ENCODE measurements at places on chromosomes 1 and 21.

GRCh38 chr1:21742578-21742977, 40.4 kb downstream of the USP48 start:
- peak; percentile 45 for DNase-seq

DNA sequence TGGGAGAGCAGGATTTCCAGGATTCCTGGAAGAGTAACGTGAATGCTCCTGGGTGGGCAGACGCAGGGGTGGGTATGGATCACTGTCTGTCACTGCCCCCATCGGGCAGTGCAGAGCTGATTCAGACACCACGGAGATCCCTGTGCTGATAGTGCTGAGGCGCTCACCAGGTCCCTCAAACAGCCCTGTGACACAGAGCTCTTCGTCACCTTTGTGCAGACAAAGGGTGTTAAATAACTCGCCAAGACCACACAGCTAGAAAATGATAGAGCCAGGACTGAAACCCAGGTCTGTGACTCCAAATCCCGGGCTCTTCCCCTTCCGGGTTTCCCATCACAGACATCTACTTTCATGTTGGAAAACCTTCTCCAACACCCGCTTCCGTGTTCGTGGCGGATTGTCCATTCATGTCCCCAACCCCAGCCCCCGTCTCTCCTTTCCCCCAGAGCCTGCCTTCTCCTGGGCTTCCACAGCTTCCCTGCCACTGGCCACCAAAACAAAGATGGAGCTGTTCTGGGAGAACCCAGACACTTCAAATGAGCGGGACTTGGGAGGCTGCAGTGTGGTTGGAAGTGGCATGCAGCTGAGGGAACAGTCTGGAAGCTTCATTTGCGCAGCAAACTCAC, 2.6 kb downstream of the EFHD2 start:
- no peak for DNase-seq

GRCh38 chr1:44941424-44942324, 44.7 kb downstream of the EIF2B3 start:
- no peak for DNase-seq

GRCh38 chr1:92511541-92511940, 24.8 kb upstream of the GFI1 start:
- DNase-seq: no peak

DNA sequence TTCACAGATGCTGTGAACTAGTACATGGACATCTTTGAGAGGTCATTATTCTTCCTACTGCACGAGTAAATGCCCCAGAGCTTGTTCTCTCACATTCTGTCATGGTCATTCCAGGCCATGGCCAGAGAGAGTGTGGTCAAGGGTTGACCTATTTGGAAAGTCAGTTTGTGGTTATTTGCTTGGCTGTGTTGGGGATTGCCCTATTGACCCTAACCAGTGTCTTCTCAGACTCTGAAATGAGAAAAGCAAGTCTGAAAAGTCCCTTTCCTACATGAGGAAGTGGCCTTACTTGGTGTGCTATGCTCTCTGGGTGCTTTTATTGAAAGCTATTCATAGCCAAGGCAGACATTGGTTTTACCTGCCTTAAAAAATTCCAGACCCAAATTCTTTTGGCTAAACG, 26.6 kb downstream of the CLIC6 start:
- DNase-seq: no peak

- DNase-seq: no peak
Observed at GRCh38 chr21:18954441-18954844, 550.9 kb upstream of the TMPRSS15 start.

DNA sequence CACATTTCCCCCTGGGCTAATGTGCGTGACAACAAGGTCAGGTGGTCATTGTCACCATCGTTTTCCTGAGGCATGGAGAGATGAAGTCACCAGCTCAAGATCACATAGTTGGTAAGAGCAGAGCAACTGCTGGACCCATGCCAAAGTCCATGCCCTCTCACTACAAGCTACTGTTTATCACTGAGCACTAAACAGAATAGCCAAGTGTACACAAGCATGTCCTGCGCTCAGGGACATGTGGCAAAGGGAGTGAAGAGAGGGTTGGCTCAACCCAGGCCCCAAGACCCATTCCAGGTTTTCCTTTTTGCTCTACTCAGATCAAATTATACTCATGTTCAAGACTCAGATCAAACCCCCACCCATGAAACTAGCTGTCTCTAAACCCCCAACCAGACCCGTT, 20.8 kb downstream of the LRRC52 start:
- DNase-seq: no peak

DNA sequence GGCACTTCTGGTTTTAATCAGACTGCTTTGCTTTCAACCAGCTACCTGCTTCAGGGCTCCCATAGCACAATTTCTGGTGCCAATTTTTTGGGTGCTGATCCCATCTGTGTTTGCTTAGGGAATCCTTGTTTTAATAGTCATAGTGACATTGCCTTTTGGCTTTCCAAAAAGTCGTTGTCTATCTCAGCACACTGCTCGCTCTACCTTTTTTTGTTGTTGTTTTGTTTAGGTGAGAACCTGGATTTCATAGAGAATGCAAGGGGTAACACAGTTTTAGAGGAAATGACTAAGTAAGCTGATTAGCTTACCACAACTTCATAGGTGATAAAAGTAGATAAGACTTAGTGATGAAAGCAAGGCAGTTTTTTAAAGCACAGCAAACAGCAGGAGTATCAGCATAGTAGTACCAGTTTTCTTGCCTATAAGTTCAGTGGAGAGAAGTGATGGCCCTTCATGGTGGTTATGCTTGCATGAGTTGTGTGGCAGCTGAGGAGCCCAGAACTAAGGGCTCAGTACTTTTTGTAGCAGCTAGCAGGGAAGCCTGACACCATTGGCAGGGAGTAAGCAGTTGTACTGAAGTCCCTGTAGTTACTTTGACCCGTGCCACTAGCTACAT, 31.3 kb downstream of the NEK7 start:
- no peak for DNase-seq

DNA sequence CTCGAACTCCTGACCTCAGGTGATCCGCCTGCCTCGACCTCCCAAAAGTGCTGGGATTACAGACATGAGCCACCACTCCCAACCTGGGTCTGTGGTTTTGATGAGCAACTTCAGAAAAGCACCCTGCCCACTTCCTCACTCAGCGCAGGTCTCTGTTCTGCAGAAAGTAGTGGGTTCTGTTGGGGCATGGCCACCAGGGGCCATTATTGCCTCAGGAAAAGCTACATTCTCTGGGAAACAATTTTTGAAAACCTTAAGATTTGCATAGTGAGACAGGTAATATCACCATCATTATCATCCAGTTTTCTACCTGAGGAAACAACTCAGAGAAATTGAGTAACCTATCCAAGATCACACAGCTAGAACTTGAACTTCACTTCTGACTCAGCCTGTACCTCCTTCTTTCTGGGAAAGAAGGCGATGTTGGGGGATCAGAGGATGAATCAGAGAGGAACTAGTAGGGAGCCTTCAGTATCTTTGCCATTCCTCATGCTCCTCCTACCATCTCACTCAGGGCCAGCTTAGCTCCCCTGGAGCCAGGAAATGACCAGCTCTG, 7.1 kb upstream of the NES start:
- no peak for DNase-seq

GRCh38 chr1:33321178-33321577, 280 bp upstream of the A3GALT2 start:
- DNase-seq: no peak

DNA sequence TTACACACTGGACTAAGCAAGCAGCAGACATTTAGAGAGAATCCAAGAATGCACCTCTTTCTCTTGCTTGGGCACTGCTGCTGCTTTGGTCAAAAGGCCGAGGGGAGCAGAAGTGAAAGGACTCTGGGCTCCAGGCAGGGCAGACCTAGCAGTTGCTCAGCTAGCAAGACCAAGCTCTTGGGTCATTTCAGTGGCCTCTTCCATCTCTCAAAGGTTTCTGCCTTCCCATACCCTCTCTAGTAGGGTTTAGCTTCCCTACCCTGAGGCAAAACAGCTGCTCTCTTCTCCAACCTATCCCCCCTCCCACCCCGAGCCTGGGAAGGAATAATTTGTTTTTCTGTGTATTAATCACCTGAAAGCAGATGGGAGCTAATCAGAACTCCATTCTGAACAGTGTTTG, 25.8 kb downstream of the TFAP2E start:
- no peak for DNase-seq

- DNase-seq: no peak
Observed at GRCh38 chr1:84363019-84363418, 35.3 kb upstream of the DNASE2B start.

GRCh38 chr1:109444346-109444745, 18.1 kb upstream of the PSMA5 start:
- DNase-seq: no peak

DNA sequence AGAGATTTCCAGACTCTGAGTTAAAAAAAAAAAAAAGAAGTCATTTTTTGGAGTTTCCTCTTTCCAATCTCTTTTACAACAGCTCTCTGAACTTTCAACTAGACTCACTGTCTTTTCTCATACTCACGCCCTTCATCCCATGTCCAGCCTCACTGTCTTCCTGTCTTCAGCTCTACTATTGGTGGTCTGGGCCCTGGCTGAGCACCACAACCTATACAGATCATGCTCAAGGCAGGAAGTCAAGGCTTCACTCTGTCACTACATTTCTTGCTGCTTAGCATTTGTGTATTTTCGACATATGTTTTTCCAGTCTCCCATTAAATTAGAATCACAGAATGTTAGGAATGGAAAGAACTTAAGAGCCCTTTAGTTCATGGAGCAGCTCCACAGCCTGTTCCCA, 106.4 kb upstream of the PPP2R5A start:
- no peak for DNase-seq

DNA sequence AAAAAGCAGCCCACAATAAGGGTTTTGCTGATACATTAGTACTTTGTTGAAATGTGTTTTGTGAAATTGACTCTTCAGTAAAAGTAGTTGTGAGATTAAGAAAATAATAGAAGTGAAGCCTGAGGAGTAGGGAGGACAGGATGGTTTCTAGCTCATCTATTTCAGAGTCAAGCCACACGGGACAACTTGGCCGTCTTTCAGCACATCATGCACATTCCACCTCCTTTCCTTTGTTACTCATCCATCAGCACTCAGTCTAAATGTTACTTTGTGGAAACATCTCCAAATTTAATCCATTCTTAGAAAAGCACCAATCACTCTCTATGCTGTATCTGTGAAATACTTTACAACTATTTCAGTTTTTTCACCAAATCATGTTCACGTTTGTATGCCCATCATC, 223.3 kb downstream of the FGGY start:
- DNase-seq: peak; percentile 39

- peak; percentile 71 for DNase-seq
Observed at GRCh38 chr1:218347723-218348627, 2.8 kb downstream of the TGFB2 start.

DNA sequence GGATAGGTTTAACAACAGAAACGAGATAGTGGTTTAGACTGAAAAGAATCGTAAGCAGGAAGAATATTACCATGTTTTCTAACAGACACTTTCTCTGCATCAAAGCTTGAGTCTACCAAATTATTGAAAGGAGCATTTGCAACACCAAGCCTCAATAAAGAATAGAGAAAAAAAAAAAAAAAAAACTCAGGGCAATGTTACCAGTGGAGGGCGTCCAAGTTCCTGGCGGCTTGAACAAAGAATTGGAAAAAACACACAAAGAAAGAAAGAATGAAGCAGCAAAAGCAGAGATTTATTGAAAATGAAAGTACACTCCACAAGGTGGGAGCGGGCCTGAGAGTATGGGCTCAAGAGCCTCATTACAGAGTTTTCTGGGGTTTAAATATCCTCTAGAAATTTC, 686.5 kb upstream of the ADGRL2 start:
- no peak for DNase-seq

GRCh38 chr1:180425952-180426351, 76.4 kb downstream of the ACBD6 start:
- no peak for DNase-seq

DNA sequence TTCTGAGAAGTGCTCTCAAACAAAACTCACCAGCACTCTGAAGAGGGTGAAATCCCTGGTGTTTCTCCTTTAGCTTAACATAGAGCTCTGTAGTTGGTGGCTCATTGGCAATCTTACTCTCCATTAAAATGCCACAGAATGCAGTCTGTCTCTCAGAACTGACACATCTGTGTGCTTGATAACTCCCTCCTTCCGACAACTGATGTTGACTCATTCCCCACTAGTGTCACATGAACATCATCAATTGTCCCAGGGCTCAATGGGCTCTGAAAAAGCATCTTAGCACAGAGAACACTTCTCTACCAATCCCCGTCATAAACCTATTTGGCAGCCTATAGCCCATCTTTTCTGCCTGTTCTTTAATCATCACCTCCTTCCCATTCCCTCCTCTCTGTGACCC, 133.2 kb upstream of the ZC3H11B start:
- DNase-seq: no peak

GRCh38 chr1:228151180-228151925, 1.6 kb downstream of the GJC2 start:
- no peak for DNase-seq

All from adipocyte (in vitro differentiated cells).